ENCODE measurements at places on chromosomes 7 and 10. TPM values are rescaled to one million over a fixed set of nuclear protein-coding genes. Genes with fewer than 3 reads are reported as not detected.
A peak's percentile ranks its signal among the peaks of the same experiment; 100 is the strongest.

GRCh38 chr10:35300063-35300699 lies 36.1 kb upstream of the CCNY start:
- H3K27me3 ChIP-seq, result no peaks in the 10 kb centered on the region
- DNase-seq, result peak; percentile 87
- H3K4me1 ChIP-seq, result peaks cover 8% of the 10 kb centered on the region
- H3K27ac ChIP-seq, result no peak overlapping the region
- no peaks in the 10 kb centered on the region for H3K36me3 ChIP-seq

DNA sequence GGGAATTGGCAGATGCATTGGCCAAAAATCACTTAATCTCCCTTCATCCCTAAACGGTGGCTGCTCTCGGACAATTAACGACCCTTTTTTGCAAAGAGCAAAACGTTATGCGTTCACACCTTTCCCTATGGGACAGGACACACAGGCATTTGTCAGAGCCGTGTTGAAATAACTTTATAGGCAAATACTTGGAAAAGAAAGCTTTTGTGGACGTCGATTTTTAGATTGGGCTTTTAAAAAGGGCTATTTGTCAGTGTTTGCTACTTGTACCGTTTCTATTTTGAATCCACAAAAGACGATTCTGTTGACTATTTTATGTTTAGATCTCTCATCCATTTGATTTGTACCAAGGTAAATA lies 245.6 kb downstream of the SLC25A13 start:
- H3K36me3 ChIP-seq, result no peaks in the 10 kb centered on the region
- no peak for DNase-seq
- peaks cover 5% of the 10 kb centered on the region for H3K4me1 ChIP-seq
- H3K27ac ChIP-seq, result no peak overlapping the region
- no peaks in the 10 kb centered on the region for H3K27me3 ChIP-seq

GRCh38 chr7:98902523-98902922 lies 24.2 kb downstream of the TRRAP start:
- no peak for DNase-seq
- H3K36me3 ChIP-seq, result peaks cover 90% of the 10 kb centered on the region
- no peak overlapping the region for H3K27ac ChIP-seq
- H3K27me3 ChIP-seq, result no peaks in the 10 kb centered on the region
- H3K4me3 ChIP-seq, result no peak overlapping the region

GRCh38 chr10:60414877-60415585 lies 25.4 kb upstream of the ANK3 start:
- peaks cover 13% of the 10 kb centered on the region for H3K4me1 ChIP-seq
- H3K27ac ChIP-seq, result no peak overlapping the region
- DNase-seq, result peak; percentile 62
- no peak overlapping the region for H3K4me3 ChIP-seq
- no peaks in the 10 kb centered on the region for H3K27me3 ChIP-seq

GRCh38 chr10:3499120-3499519 lies 285.9 kb downstream of the KLF6 start:
- H3K4me3 ChIP-seq, result no peak overlapping the region
- no peaks in the 10 kb centered on the region for H3K36me3 ChIP-seq
- DNase-seq, result peak; percentile 16
- no peaks in the 10 kb centered on the region for H3K27me3 ChIP-seq
- H3K27ac ChIP-seq, result no peak overlapping the region

- H3K27ac ChIP-seq, result no peak overlapping the region
- H3K27me3 ChIP-seq, result no peaks in the 10 kb centered on the region
- H3K4me1 ChIP-seq, result peaks cover 45% of the 10 kb centered on the region
- no peak overlapping the region for H3K4me3 ChIP-seq
These were observed 85.8 kb downstream of the TNS3 start for GRCh38 chr7:47496056-47496665.

DNA sequence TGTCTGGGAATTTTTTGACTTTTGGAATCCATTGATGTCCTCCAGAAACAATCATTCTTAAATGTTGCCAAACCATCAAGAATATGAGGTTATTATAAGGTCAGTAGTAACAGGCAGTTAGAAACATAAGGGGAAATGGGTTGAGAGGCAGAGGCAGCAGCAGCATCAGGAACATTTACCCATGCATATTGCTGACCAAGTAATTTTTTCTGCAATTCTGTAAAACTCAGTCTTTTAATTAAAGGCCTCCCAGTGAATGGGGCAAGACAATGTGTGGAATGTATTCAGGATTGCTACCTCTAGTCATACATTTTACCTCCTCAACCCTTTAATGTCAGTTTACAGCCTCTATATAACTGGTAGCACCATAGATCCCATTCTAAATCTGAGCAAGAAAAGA lies 66.5 kb upstream of the SKAP2 start:
- no peaks in the 10 kb centered on the region for H3K36me3 ChIP-seq
- peaks cover 3% of the 10 kb centered on the region for H3K27me3 ChIP-seq
- H3K4me1 ChIP-seq, result no peaks in the 10 kb centered on the region
- no peak overlapping the region for H3K4me3 ChIP-seq

GRCh38 chr7:117777335-117778142 lies 95.7 kb downstream of the CTTNBP2 start:
- H3K4me3 ChIP-seq, result no peak overlapping the region
- no peaks in the 10 kb centered on the region for H3K36me3 ChIP-seq
- H3K27me3 ChIP-seq, result no peaks in the 10 kb centered on the region
- no peaks in the 10 kb centered on the region for H3K4me1 ChIP-seq
- no peak for DNase-seq

- H3K4me3 ChIP-seq, result no peak overlapping the region
- no peak for DNase-seq
- no peaks in the 10 kb centered on the region for H3K4me1 ChIP-seq
- no peaks in the 10 kb centered on the region for H3K36me3 ChIP-seq
- H3K27me3 ChIP-seq, result peaks cover 46% of the 10 kb centered on the region
- H3K27ac ChIP-seq, result no peak overlapping the region
These were observed 128.3 kb downstream of the ADARB2 start for GRCh38 chr10:1608851-1609647.

DNA sequence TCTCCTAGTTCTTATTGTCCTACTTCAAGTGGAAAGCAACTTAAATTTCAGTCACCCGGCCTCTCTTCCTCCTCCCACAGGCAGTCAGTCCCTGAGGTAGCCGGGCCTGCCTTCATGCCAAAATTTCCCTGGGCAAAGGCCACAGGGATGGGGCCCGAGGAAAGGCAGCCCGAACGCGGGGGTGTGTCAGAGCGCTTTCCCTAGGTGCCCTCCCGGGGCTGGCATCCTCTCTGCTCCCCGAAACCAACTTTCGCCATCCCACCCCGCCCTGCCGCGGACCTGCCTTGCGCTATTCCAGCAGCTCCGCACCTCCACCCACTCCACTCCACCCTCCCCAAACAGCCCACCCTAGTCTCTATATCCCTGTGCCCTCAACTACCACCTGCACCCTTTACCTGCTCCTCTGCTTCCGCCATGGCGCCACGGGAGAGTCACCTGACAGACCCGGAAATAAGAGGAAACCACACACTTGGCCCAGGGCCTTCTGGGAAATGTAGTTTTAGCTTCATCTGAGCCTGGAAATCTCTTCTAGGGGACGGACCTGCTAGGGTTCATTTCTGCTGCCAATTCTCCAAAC lies at the start of gene VPS41:
Gene VPS41, minus strand, starts transcription at position 433 of the 577 bp plus-strand sequence. Its CDS starts 17 bp downstream, at position 416.
- no peak within 1 kb of the TSS for H3K27ac ChIP-seq
- H3K27me3 ChIP-seq, result no peaks in the 10 kb centered on the region
- H3K36me3 ChIP-seq, result no peaks in the 10 kb centered on the region
- peak; percentile 59 for DNase-seq
- H3K4me3 ChIP-seq, result peak within 1 kb of the TSS; percentile 57
- H3K4me1 ChIP-seq, result peaks cover 4% of the 10 kb centered on the region

GRCh38 chr10:47022311-47023131 lies 111.3 kb downstream of the PTPN20 start:
- peak; percentile 33 for DNase-seq
- no peak overlapping the region for H3K27ac ChIP-seq
- H3K36me3 ChIP-seq, result no peaks in the 10 kb centered on the region
- peaks cover 9% of the 10 kb centered on the region for H3K4me1 ChIP-seq

GRCh38 chr10:14667280-14667679 lies 107.4 kb downstream of the FAM107B start:
- H3K36me3 ChIP-seq, result no peaks in the 10 kb centered on the region
- no peak overlapping the region for H3K4me3 ChIP-seq
- peaks cover 13% of the 10 kb centered on the region for H3K4me1 ChIP-seq
- no peak for DNase-seq
- H3K27me3 ChIP-seq, result no peaks in the 10 kb centered on the region

DNA sequence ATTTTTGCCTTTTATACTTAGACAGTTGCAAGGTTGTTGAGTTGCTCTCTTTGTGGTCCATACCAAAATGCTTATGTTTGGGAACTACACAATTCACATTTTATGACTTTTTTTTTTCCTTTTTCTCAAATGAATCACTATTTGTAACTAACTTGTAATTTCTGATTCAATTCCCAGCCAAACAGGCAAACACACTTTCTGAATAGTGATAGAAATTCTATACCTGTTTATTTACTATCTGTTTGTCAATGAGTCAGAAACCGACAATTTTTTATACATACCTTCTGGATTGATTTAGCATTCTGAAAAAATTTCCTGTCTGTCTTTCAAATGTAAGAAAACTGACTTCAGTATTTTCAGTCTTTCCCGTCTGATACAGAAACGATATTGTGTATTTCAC lies 69.1 kb downstream of the MBL2 start:
- peaks cover 6% of the 10 kb centered on the region for H3K4me1 ChIP-seq
- H3K27me3 ChIP-seq, result no peaks in the 10 kb centered on the region
- DNase-seq, result no peak
- no peak overlapping the region for H3K4me3 ChIP-seq
- H3K36me3 ChIP-seq, result no peaks in the 10 kb centered on the region

DNA sequence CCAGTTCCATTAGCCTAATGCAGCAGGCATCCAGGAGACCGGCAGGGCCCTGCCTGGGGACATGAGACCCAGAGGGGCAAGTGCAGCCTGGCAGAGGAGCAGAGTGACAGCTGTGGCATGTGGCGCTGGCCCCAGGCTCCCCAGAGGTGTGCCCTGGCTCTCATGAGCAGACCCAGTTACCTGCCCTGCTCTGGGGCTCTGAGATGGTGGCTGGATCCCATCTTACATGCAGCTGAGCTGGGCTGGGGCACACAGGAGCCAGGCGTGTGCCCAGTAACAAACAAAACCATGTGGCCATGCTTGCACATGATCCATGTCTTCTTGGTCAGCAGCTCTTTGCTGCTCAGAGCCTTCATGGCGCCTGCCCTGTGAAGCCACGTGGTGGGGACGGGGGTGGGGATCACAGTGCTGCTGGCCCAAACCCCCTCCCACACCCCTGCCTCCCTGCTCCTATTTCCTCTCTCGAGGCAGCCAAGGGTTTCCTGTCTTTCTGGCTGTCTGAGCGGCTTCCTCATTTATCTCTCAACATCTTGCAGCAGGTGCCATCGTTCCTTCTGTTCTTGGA lies 40.3 kb upstream of the GTF2I start:
- peaks cover 5% of the 10 kb centered on the region for H3K4me1 ChIP-seq
- no peaks in the 10 kb centered on the region for H3K36me3 ChIP-seq
- H3K4me3 ChIP-seq, result no peak overlapping the region
- no peak overlapping the region for H3K27ac ChIP-seq
- no peak for DNase-seq

The PTPRZ1 gene
- 0.22 TPM for total RNA-seq

The MRLN gene
- not detected for total RNA-seq

The OPN4 gene
- total RNA-seq, result not detected

The MRC1 gene
- total RNA-seq, result not detected

Data from SJSA1 (cell line).